ENCODE measurements at places on chromosomes 7 and 10.

DNA sequence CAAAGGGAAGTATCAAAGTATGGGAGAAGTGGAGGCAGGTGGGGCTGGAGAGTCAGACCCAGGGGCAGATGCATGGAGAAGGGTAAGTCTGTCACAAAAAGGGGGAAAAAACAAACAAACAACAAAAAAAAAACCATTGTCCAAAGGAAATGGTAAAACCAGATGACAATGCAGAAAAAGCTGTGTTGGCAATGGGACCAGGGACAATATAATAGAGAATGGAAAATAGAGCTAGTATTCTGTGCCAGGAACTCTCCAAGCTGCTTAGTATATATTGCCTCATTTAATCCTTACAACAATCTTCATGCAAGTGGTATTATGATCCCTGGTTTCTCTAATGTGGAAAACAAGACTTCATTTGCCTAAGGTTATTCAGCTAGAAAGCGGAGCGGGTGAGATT lies 13.1 kb upstream of the KDM7A start:
- no peak for DNase-seq

GRCh38 chr7:81114633-81115032 lies 195.8 kb upstream of the SEMA3C start:
- no peak for DNase-seq

DNA sequence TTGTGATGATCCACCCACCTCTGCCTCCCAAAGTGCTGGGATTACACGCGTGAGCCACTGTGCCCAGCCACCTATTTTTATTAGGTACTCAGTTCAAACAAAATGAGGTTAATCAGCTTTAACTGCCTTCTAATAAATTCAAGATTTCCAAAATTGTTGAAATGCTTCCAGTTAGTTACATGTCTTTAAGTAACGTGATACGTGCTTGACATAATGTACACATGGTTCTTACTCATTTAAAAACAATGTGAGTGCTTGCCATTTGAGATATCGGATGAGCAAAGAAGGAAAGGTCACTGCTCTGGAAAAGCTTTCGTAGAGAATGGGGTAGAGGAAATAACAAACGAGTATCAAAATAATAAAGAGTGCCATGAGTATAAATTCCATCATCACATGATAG lies 83.6 kb downstream of the KMT2E start:
- DNase-seq: no peak

- no peak for DNase-seq
Measured at GRCh38 chr7:157843336-157844140, 506.7 kb downstream of the DNAJB6 start.

DNA sequence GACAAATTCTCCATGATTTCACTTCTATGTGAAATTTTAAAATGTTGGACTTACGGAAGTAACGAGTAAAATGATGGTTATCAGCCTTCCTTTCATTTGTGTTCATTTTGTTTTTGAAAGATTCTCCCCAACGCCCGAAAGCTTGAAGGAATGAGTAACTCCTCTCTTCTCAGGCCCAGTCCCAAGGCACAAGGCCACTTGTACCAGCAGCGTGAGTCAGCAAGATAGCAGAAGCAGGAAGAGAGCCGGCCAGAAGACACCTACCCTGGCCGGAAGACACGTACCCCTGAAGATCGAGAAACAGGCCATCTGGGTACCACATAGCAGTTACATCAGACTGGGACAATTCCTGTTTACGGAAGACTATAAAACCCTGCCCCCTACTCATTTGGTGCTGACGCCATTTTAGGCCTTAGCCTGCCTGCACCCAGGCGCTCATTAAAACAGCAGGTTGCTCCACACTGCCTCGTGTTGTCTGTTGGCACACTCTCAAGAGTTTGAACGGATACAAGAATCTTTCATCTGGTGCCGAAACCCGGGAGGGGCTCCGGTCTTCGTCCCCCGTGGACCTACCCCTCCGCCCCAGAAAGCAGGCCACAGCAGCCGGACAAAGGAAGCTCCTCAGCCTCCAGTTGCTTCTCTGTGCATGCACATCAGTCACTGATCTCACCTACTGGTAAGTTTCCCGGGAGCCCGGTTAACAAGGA lies 60.4 kb downstream of the LRRC17 start:
- no peak for DNase-seq

GRCh38 chr10:4291990-4292389 lies 507.0 kb upstream of the KLF6 start:
- no peak for DNase-seq

DNA sequence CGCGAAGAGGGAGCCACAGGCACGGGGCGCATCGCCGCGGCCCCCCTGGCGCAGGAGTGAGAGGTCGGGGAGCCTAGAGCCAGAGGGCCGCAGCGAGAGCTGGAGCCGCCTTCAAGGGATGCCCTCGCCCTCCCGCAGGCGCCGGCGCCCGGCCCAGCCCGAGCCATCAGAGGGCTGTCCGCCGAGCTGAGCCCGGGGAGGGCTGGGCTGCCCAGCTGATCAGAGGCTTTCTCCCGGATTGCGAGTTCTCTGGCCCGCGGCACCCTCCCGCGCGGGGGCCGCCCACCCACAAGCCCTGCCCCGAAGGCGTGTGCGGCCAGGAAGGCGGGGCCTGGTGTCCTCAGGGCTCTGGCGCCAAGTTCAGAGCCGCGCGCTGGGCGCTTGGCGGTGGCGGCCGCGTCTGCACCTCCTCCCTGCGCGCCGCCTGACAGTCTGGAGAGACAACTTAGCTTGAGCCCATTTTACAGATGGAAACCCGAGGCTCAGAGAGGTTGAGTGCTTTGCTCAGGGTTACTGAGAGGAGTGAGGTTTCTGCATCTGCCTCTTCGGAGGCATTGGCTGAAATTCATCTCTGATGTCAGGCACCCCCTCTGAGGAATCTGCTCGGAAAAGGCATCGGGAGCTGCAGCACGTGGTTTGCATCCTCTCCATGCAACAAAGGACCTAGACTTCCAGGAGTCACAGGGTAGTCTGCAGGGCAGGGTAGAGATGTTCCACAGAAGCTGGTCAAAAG lies 3.8 kb upstream of the ANTXRL start:
- peak; percentile 68 for DNase-seq

GRCh38 chr10:79219322-79219957 lies 127.8 kb upstream of the PPIF start:
- no peak for DNase-seq

GRCh38 chr10:84308481-84309304 lies 19.7 kb upstream of the CCSER2 start:
- no peak for DNase-seq

DNA sequence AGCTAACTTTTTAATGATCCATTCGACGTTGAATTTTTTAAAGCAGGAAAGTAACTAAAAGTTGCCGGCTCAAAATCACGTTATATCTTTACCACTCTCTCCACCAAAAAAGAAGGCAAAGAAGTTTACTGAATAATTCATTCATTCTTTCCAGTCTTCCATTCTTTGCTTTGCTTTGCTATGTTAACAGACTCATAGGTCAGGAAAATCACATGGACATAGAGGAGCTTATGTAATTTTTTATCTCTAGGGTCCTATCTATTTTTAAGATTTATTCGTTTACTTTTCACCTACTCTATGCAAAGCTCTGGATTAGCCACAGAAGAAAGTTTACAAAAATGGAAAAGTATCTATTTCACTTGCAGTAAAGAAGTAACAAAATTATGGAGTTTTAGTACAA lies 52.6 kb downstream of the MRC1 start:
- DNase-seq: no peak

DNA sequence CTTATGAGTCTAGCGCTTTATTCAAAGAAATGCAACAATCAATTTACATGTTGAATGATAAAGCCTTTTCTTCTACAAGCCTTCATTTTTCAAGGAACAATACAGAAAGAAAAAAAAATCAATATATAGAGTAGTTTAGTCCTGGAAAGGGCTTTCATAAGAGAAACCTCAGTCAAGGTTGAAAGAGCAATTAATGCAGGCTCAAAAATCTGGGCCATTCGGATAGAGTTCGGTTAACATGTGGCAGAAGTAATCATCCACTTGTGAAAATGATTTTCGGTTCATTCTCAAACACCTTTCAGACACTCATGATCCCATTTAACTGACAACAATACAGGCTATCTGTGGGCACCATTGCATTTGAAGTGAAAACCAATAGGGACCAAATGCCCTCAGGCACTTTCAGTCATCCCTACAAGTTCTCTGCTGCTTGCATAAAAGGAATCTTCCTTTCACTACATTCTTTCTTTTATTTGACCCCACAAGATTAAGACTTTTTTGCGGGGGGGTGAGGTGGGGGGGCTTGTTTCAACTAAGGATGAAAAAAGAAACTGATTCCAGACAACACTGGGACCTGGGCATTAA lies 177.9 kb downstream of the RNF133 start:
- no peak for DNase-seq

DNA sequence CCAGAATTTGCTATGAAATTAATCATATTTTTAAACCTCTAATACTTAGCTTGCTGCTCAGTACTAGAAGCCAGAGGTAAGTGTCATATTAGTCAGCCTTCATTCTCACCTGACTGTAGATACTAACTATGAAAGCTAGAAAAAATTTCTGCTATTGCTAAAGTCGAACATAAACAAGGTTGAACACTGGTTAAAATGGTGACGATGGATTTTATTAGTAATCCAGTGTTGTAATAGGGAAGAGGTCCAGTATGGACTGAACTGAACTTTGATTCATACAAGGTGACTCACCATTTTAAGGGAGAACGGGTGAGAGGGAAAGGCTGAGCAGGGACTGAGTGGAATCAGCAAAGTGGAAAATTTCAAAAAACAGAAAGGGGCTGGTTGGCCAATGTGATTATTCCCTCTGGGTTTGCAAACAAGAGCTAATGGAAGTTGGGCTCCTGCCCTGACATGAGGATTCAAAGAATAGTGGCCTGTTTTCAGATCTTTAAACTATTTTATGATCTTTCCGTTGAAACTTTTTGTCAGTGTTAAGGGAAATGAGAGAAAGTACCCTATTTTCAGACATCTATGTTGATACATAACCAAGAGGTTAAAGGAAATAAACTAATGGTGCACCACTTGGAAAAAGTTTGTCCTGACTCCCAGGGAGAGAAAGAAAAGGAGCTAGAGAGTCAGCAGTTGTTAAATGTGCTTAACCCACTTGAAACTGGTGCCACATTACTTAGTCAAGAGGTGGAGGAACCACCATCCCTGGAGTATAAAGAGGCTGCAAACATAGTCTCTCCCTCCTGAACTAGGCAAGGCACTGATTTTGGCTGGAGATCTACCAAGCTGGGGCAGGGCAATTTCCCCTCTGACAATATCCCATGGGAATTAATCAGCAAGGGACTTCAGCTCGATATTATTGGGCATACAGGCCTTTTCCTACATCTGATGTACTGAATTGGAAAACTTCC lies 15.3 kb upstream of the AKR1C1 start:
- DNase-seq: no peak

DNA sequence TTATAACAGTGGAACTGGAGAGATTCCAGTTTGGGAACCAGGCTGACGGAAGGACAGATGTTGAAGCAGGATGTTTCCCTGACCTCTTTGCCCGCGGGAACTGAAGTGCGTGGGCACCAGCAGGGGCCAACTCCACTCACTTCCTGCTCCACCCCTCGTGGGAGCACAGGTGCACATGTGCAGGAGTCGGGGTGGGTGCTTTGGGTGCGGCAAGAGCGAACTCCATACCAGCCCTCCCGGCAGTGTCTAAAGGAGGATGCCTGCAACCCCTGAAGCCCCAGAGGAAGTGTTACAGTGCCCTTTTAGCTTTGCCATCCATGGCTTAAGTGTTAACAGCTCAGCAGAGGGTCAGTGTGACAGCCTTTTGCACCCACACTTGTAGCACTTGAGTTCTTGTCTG lies 27.4 kb upstream of the UBE3C start:
- no peak for DNase-seq

GRCh38 chr10:43075612-43076003 lies 1.3 kb upstream of the RET start:
- DNase-seq: no peak

GRCh38 chr10:79139124-79139835 lies 70.5 kb downstream of the ZMIZ1 start:
- no peak for DNase-seq

DNA sequence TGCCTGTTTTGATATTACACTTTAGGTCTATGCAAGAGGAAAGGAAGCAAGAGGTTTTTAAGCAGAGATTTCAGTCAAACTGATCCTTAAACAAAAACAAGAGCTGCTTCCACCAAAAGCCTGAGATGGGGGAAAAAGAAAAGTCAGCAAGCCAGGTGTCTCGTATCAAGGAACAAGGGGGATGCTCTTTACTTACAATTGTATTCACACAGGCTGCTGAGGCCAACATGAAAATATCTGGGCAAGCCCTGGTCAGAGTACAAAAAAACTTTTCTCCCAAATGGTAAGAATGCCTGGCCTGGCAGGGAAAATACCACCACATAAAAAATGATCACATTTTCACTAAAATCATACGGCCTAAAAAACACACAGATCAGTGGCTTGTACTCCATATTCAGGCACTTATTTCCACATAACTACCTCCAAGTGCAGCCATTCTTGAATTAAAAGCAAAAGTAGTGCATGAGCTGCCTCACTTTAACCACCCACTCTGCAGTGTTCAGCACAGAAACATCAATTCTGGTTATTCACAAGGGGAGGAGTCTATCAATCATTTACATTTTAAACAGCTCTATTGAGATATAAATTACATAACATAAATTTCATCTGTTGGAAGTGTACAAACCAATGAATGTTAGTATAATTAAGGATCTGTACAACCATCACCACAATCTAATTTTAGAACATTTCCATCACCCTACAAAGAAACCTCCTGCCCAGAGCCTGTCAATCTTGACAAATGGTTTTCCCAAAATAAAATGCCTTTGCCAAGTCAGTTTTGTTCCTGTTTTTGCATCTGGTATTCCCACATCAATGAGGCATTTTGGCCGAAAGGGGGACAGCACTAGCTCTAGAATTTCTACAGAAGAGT lies 70.2 kb downstream of the GRB10 start:
- DNase-seq: no peak

GRCh38 chr10:15745751-15746150 lies 26.0 kb upstream of the ITGA8 start:
- DNase-seq: no peak

- no peak for DNase-seq
Measured at GRCh38 chr7:157952050-157952667, 615.4 kb downstream of the DNAJB6 start.

GRCh38 chr7:105454095-105454747 lies 65.5 kb upstream of the SRPK2 start:
- no peak for DNase-seq

GRCh38 chr7:98075801-98076200 lies 30.9 kb upstream of the LMTK2 start:
- no peak for DNase-seq

- DNase-seq: no peak
Measured at GRCh38 chr7:23293500-23294073, 5.6 kb upstream of the MALSU1 start.

DNA sequence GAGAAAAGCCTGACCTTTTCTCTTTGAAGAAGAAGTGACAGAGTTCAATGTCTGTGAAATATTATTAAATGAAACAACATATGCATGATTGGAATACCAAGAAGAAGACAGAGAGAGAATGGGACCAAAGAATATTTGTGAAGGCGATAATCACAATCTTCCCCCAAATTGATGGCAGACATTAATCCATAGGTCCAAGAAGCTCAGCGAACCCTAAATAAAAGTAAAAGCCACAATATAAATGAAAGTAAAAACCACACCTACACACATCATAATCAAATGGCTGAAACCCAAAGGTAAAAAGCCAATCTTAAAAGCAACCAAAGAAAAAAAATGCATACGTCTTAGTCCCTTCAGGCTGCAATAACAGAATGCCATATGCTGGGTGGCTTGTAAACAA lies 84.0 kb downstream of the ODAD2 start:
- no peak for DNase-seq

- peak; percentile 80 for DNase-seq
Measured at GRCh38 chr7:36207451-36208291, 54.6 kb downstream of the EEPD1 start.
